ENCODE measurements at places on chromosomes 6 and 20.

DNA sequence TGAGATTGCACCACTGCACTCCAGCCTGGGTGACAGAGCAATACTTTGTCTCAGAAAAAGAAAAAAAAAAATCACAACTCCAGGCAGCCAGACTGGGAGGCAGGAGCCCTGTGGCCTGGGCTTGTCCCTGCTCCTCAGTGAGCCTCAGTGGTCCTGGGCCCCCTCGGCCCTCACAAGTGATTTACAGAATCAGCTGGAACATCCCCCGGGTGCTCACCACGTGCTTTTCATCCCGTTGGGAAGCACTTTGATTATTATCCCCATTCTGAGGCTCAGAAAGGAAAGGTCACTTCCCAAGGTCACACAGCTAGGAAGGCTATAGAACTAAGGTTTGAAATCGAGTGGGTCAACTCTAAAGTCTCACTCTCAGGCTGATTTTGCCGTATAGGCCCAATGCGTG is 43.1 kb upstream of the TLDC2 start:
- DNase-seq, result no peak
- no peak overlapping the region for H3K4me3 ChIP-seq
- no peak overlapping the region for H3K27ac ChIP-seq
- H3K27me3 ChIP-seq, result no peaks in the 10 kb centered on the region

GRCh38 chr6:372336-372911 is 19.1 kb upstream of the IRF4 start:
- peak; percentile 23 for DNase-seq
- H3K4me1 ChIP-seq, result peaks cover 5% of the 10 kb centered on the region
- no peak overlapping the region for H3K4me3 ChIP-seq

GRCh38 chr6:105991561-105992314 is 94.4 kb upstream of the PRDM1 start:
- peaks cover 41% of the 10 kb centered on the region for H3K4me1 ChIP-seq
- H3K4me3 ChIP-seq, result peak overlapping the region; percentile 86
- peaks cover 14% of the 10 kb centered on the region for H3K27me3 ChIP-seq
- H3K36me3 ChIP-seq, result no peaks in the 10 kb centered on the region
- DNase-seq, result no peak

DNA sequence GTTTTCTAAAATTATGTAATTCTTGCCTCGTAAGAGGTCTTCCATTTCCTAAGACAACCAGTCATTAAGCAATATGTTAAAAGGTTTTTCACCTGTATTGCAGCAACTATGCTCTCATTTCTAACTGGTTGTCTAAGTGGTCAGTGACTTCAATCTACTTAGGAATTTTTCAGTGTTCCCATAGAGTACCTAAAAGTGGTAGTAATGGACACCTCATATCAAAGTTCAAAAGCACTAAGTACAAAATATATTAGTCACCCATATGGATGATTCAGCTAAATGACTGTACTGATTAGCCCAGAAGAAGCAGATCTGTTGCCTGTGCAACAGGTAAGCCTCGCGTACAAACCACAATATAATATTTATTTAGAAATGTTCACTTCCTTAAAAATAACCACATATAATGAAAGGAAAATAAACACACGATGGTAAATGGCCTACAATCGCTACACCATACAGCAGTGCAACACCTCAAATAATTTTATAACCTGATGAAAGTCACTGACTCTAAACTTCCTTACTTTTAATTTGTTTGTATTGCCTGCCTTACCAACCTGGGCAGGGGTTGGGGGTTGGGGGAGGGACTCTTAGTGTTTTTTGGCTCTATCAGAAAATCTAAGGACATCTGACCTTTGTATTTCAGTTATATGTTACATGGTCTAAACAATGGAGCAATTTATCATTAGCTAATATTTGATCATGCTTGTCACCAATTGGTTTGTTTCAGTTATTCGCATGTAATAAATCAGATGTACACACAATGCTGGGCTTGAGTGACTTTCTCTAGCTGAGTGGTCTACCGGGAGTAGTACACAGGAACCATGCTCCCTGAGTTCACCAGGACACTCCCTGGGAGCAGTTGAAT is 105.9 kb downstream of the HIVEP2 start:
- no peak overlapping the region for H3K4me3 ChIP-seq
- peaks cover 15% of the 10 kb centered on the region for H3K4me1 ChIP-seq
- peak overlapping the region; percentile 47 for H3K27ac ChIP-seq
